Caki2 (cell line): ENCODE measurements at places on chromosomes 2 and 18. TPM values are rescaled to one million over a fixed set of nuclear protein-coding genes. Genes with fewer than 3 reads are reported as not detected.

The REG1B gene
- not detected in 2 replicates for total RNA-seq

The DSG4 gene
- total RNA-seq: not detected in 2 replicates

The IL36B gene
- not detected in 2 replicates for total RNA-seq

GRCh38 chr2:43207553-43208300 lies 18.7 kb downstream of the ZFP36L2 start:
- no peak for DNase-seq

DNA sequence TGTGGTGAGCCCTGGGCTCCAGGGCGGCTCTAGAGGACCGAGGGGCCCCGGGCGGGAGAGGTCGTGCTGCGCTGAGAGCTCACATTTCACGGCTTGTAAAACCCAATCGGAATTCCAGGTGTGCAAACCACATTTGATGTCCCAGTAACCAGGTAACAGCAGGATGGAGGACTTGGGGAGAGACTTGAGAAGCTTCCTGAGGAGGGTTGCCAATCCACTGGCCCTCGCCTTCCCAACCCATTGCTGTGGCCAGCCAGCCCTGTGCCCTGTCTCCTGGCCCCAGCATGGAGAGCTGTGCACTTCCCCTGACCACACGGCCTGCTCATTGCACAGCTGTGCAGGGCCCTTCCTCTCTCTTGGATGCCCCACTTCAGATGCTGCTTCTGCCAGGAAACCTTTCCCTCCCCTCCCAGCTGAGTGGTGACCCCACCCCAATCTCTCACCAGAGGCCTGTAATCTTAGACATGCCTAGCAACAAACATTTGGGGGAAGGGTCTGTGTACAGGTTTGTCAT lies 39.6 kb downstream of the ASB1 start:
- DNase-seq: no peak

- no peak for DNase-seq
Measured at GRCh38 chr18:36334798-36335197, 37.3 kb downstream of the FHOD3 start.

- DNase-seq: peak; percentile 1
Measured at GRCh38 chr2:84639751-84640150, 123.5 kb downstream of the DNAH6 start.

DNA sequence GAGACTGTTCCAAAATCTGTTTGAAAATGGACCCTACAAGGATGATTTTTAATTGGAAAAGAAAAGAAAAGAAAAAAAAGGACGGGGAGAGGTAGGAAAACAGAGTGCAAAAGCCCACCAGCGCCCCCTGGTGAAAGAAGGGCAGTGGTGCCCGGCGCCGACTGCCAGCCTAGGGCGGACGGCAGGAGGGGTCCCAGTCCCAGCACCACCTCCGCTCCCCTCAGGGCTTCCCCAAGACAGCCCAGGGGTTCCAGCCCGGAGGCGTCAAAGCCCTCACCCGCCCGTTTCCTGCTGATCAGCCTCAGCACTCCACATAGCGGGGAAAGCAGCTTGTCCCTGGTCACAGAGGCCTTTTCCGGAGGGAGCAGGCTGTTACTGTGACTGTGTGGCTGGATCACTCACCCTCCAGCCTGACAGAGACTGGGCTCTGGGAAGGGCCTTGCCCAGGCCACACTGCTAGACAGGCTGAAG lies 213.9 kb downstream of the TFCP2L1 start:
- DNase-seq: peak; percentile 69

DNA sequence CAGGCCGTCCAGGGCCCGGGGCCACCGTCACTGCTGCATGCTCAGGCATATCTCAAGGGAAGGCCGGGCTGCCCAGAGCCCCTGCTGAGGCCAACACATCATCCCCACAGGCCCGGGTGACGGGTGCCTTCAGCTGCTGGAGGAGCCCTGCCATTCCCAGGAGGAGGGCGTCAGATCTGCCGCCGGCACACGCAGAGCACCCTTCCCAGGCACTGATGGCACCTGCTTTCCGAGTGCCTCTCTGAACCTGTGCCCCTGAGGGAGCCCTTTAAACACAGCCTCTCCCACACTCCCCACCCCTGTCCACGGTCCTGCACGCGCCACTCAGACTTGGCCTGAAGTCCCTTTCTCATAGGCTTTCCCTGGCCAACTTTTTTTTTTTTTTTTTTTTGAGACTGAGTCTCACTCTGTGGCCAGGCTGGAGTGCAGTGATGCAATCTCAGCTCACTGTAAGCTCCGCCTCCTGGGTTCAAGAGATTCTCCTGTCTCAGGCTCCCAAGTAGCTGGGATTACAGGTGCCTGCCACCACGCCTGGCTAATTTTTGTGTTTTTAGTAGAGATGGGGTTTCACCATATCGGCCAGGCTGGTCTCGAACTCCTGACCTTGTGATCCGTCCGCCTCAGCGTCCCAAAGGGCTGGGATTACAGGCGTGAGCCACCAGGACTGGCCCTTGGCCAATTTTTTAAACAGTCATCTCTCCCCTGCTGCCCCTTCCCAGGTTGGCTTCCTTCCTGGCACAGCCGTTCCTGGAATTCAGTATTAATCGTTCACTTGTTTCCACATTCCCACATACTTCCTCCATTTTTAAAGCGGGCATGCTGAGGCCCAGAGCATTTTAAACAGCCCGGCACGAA lies 211.7 kb downstream of the NDUFA10 start:
- DNase-seq: no peak

GRCh38 chr2:233418761-233419546 lies 64.7 kb downstream of the DGKD start:
- DNase-seq: no peak

- DNase-seq: no peak
Measured at GRCh38 chr18:22108674-22109073, 60.7 kb upstream of the GATA6 start.

- DNase-seq: no peak
Measured at GRCh38 chr18:54611816-54612215, 20.8 kb downstream of the DYNAP start.

DNA sequence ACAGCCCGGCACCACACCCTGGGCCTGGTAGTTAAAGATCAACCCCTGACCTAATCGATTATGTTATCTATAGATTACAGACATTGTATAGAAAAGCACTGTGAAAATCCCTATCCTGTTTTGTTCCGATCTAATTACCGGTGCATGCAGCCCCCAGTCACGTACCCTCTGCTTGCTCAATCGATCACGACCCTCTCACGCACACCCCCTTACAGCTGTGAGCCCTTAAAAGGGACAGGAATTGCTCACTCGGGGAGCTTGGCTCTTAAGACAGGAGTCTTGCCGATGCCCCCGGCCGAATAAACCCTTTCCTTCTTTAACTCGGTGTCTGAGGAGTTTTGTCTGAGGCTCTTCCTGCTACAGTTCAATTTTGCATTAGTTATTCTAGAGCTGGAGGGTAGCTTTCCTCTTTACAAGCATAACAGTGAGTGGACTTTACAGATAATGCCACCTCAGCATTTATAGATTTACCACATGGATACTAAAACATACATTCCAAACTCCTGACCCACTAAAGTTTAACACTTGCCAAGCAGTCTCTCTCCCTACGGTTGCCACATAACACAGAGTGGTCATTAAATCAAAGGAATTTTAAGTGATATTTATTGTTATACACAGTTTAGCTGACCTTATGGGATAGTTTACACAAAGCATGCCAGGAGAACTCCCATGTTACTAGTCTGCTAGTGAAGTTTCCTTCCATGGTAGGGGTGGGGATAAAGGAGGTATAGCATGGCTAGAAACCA lies 101.0 kb downstream of the EVA1A start:
- DNase-seq: no peak

GRCh38 chr2:159179696-159180095 lies 106.8 kb downstream of the WDSUB1 start:
- DNase-seq: no peak

- DNase-seq: no peak
Measured at GRCh38 chr2:218623366-218623705, 15.6 kb downstream of the PLCD4 start.
